ENCODE measurements at places on chromosomes 2 and 18.
A peak's percentile ranks its signal among the peaks of the same experiment; 100 is the strongest.

DNA sequence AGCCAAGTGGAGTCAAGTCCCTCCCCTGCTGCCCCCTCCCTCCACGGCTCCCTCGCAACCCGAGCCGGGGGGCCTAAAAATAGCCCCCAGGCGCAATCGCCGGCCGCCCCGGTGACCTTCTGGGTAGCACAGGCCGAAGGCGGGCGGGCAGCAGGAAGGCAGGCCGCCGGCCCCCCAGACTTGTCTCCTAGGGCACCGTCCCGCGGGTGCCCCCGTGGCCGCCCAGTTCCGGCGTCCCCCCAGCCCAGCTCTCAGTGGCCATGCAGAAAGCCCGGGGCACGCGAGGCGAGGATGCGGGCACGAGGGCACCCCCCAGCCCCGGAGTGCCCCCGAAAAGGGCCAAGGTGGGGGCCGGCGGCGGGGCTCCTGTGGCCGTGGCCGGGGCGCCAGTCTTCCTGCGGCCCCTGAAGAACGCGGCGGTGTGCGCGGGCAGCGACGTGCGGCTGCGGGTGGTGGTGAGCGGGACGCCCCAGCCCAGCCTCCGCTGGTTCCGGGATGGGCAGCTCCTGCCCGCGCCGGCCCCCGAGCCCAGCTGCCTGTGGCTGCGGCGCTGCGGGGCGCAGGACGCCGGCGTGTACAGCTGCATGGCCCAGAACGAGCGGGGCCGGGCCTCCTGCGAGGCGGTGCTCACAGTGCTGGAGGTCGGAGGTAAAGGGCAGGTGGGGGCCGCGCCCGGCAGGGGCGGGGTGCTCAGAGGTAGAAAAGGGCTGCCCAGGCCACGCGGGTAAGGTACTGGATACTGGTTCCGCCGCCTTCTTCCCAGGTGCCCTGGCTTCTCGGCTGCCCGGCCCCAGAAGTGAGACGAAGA lies at the start of gene SPEG:
SPEG (plus strand) TSS at position 126 of the 808 bp plus-strand sequence; CDS start at position 261, 135 bp downstream.
- no peak for DNase-seq

- no peak for DNase-seq
Measured at GRCh38 chr2:5111581-5111980, 580.6 kb upstream of the SOX11 start.

GRCh38 chr2:84856787-84857186 lies 24.1 kb downstream of the TRABD2A start:
- DNase-seq, result no peak

- no peak for DNase-seq
Measured at GRCh38 chr2:214545898-214546542, 135.2 kb downstream of the VWC2L start.

DNA sequence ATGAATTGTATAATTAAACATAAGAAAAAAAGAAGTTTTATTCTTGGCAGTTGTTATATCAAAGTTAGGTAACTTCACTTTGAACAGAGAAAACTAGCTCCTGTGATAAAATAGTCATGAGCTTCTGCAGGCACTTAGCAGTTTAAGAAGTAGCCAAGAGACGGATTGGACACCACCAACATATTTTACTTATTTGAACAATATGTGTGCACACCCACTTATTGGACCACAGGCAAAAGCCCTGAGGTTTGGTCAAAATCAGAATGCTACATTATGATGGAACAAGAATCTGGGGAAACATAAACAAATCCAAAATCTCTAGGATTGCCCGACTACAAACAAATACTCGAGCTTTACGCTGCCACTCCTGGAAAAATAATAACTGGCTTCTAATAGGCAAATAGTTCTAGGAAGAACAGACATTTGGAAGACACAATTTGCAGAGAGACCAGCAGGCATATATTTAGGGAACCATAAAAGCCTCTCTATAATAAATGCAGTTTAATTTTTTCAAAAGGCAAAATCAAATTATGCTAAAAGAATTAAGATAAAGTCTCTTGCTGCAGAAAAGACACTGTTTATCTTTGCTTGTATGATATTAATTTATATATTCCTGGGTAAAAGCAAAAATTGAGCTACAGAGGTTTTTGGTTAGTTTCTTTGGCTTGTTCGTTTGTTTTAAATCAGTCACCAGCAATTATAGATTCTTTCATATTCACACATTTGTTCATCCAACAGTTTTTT lies 117.9 kb downstream of the CDC42EP3 start:
- DNase-seq, result no peak

DNA sequence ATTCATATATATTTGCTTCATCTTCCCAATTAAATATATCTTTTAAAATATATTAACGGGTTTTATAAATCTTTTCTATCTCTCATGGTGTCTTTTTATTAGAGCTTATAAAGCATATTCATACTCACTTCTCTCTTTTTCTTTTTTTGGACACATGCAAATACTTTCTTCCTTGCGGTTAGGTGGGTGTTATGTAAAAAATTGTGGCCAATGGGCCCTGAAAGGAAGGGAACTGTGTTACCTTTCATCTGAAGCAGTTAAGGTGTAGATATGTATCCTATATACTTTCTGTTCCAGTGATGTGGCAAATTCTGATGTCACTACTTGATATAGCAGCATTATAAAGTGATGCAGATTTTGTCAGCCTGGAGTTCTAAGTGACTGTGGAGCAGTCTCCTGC lies 714.5 kb downstream of the PLCL1 start:
- no peak for DNase-seq

DNA sequence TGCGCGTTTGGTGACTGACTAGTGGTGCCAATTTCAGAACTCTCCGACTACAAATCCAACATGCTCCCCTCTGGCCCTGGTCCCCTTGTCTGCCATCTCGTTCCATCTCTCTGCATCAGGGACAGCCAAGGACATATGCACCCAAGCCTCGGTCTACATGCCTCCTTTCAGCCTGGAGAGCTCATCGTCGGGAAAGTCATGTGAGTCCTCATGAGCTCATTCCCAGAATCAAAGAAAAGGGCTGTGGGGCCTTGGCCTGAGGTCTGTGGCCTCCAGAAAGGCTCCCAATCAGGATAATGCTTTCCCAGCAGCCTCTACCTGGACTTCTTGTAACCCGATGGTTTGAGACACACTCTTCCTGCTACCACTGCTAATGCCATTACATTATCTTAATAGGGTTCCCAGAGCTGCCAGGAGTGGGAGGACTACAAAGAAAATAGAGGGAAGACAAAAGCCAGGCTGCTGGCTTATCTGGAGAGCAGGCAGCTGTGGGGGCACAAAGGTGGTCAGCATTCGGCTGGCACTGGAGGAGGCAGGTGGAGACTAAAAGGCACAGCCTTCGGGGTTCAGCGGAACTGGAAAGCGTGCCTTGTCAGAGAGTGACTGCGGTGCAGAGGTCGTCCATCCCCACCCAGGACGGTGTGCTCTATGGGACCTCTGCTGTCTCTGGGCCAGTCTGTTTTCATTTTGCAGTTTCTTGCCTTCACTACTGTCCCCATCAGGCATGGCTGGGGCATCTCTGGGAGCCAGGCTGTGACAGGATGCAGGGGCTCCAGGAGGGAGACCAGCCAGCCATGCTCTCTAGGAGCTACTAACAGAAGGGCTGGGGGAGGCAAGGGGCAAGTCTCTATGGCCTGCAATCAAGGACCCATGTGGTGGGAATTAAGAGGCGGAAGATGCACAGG lies 104.4 kb upstream of the SMAD2 start:
- no peak for DNase-seq

DNA sequence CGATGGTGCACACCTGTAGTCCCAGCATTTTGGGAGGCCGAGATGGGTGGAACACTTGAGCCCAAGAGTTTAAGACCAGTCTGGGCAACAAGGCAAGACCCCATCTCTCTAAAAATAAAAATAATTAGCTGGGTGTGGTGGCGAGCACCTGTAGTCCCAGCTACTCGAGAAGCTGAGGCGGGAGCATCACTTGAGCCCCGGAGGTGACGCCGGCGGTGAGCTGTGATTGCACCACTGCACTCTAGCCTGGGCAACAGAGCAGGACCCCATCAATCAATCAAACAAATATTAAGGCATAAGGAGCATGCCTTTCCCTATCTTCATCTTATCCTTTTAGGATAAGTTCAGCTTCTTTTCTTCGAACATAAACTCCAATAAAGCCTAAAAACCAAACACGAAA lies 1.1 kb downstream of the WDSUB1 start:
- DNase-seq, result no peak

DNA sequence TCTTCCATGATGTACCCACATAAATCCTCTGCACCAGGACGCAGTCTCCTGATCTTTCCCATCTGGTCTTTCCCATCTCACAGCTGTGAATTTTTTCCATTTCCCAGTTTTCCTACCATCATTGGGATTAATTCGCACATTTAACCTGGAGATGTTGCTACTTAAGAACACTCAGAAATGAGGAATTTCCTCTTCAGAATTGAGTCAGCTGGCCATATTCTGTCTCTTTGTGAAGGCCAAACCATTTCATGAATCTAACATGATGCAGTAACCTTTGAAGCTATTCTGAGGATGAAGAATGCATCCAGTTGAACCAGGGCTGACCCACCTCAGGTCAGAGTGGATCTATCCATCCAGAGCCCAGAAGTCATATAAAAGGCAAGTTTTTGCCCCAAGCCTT lies 326.8 kb downstream of the SETBP1 start:
- DNase-seq, result no peak

DNA sequence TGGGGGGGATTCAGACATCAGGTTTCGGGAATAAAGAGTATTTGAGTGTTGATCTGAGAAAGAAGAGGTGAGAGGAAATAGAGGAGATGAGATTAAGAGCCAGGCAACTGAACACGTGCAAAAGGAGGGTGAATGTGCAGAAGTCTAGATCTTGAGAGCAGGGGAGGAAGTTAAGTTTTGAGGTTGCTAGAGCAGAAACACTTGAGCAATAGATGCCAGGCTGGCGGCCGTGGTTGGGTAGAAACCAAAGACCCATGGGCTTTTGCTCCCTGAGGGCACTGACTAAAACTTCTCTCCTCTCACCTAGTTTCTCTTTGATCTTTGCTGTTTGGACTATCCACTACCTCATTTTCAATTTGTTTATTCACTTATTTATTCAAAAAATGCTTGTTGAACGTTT lies 116.0 kb downstream of the CDC42EP3 start:
- DNase-seq, result no peak

DNA sequence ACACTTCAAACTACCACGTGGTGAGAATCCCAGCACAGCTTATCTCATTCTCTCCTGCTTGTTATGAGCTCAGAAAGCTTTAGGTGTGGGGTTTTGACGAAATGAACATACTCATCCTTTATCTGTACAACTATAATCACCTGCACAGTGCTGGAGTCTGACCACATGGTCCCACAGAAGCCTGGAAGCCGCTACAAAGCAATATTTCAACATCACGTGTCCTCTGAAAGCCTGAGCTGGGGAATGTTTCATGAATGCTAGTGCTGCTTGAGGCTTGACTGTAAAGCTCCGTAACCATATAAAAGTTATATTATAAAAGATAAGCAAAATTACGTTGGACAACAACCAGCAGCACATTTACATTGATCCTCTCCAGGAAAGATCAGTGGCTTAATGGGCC lies 43.9 kb downstream of the PIEZO2 start:
- DNase-seq, result no peak

DNA sequence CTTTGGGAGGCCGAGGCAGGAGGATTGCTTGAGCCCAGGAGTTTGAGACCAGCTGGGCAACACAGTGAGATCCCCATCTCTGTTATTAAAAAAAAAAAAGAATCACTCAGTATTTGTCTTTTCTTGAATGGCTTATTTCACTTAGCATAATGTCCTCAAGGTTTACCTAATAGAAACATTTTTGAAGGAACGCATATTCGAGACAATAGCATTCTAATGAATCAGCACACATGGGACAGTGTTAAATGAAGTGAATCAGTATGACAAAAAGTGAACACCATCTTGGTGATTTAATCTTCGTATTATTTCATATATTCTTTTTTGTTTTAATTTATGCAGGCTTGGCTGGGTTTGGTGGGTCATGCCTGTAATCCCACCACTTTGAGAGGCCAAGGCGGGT lies 44.7 kb downstream of the WIPF1 start:
- DNase-seq, result no peak

GRCh38 chr2:224951723-224952481 lies 90.4 kb downstream of the DOCK10 start:
- no peak for DNase-seq

DNA sequence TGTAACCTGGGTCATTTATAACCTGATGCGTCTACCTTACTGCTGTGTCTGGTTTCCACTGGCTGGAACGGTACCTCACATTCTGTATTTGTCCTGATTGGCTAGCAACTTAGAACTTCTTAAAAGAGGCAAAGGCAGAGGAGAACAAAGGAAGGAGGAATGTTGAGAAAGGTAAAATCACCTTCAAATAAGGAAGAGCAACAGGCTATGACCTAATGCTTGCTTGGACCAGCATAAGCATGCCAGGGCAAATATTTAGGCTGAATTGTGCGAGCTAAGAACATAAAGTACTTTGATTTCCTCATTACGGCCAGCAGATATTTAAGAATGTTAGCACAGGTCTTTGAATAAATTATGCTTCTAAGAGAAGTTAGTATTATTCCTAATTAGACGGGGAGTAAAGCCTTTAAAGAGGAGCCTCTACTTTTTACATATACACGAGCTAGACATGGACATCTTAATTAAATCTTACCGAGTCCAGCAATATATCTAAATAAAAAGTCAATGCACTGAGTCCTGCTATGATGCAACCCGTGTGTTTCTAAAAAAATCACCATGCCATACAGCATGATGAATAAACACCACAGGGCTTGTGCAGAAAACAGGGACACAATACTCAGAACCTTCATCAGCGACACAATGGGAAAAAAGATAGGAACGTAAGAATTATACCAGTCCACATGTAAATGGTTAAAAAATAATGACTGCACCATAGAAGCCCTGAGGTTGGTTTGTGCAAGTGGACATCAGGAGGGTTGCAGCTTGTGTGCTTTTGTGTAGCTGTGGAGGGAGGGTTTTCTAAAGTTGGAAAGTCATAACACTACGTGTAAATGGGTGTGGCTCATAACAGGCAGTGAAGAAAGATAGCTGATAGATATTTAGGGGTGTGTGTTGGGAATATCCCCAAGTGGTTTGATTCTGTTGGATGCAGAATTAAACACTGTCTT lies 14.2 kb downstream of the SEPTIN2 start:
- no peak for DNase-seq

DNA sequence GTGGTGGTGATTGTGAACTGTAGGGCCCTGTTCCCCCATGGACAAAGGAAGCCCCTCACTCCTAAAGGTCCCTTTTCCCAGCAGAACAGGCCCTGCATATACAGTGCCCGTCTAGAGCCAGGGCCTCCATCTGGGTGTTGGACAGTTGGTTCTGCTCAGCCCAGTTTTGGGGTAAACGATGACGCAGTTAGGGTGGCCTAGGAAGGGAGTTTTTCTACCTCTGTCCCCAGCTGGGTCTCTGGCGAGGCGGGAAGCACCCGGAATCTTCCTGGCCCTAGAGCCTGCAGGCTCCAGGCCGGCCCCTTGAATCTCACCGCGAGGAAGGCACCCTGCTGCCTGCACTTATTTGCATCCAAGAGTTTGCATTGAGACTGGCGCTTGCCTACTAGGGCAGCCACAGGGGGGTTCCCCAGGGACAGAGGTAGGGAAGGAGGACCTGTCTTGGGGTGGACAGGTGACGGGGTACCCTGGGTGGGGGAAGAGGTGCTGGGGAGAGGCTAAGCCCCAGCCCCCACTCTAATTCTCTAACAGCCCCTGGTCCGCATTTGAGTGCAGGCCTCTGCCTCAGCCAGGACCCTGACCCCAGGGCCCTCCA lies 529 bp upstream of the MTA3 start:
- peak; percentile 18 for DNase-seq

- DNase-seq, result no peak
Measured at GRCh38 chr18:31791817-31792579, 31.3 kb upstream of the SLC25A52 start.
